ENCODE measurements at places on chromosomes 3 and 15.

GRCh38 chr3:128041344-128041743 is 10.9 kb upstream of the SEC61A1 start:
- no peak for DNase-seq

DNA sequence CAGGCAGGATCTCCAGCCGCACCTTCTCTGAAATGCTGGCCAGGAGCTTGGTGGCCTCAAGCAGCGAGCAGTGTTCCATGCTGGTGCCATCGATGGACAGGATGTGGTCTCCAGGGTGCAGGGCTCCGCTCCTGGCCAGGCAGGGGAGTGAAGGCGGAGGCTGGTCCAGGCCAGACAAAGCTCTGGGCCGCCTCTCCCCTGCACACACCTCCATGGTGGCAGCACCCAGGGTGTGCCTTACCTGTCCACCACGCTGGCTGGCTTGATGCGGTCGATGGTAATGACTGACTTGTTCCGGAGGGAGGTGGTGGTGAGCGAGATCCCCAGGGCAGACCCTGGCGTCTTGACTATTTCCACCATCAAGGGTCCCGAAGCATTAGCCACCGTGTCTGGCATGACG is 20.0 kb downstream of the GRIP2 start:
- no peak for DNase-seq

DNA sequence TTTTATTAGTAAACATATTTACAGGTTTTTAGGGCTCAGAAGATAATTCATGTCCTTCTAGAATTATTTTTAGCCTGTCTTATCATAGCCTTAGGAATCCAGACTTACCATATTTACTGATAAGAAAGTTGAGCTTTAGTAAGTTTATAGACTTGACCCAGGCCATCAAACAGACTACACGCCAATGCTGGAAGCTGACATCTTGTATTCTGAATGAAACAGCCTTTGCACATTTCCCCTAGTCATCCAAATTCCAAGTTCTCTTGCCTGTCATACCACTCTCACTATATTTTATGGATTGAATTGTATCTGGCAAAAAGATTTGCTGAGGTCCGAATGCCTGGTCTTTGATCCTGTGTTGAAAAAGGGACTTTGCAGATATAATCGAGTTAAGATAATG is 58.6 kb downstream of the DRD3 start:
- no peak for DNase-seq

- DNase-seq: no peak
Observed at GRCh38 chr3:34727700-34728099, 911.6 kb upstream of the ARPP21 start.

GRCh38 chr3:196947136-196947859 is 5.0 kb upstream of the NCBP2 start:
- DNase-seq: no peak

DNA sequence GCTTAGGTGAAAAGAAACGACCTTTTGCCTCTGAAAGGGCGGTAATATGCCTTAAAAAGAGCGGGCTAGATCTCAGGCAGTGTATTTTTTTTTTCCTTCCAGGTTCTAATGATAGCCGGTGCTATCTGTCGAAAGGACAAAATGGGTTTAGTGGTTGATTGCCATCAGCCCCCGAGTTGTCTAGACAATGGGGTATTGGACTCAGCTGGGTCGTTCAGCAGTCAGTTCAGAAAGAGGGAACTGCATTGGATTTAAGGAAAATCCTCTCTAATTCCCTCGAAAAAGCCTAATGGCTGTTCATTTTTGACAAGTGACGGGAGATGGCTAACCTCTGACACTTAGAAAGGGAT is 728 bp downstream of the EIF2B5 start:
- no peak for DNase-seq

GRCh38 chr3:179181993-179182551 is 33.9 kb downstream of the PIK3CA start:
- no peak for DNase-seq

DNA sequence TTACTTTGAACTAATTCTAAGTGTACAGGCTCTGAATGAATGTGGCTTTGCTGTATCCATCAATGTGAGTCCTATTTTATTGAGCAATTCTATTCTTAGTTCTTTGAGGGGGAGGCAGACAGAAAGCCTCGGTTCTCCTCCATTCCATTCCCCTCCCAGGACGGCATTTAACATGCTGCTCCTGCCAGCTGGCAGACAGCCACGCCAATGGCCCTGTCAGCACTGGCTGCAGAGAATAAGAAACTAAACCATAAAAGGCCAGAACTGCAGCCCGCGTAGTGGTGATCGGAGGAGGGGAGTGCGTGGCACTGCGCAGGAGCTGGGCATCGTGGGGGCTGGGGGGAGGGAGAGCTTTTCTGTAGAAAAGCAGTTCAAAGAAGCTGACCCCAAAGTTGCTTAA is 76.0 kb upstream of the HACD2 start:
- no peak for DNase-seq

DNA sequence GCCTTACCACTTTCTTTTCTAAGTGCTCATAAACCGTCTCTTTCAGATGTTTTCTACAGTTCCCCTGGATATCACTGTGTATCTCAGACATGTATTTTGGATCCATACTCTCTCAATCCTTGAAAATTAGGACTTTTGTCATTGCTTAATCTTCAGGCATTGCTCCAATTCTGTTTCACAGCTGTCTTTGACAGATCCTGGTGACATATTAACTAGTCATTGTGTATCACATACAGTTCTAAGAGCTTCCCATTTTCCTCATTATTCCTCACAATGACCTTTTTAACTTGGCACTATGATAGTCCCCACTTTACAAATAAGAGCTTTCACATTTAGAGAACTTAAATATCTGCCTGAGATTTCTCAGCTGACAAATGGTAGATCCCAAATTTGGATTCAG is 151.7 kb downstream of the CLSTN2 start:
- DNase-seq: no peak

- DNase-seq: no peak
Observed at GRCh38 chr3:170670504-170670903, 84.6 kb upstream of the SLC7A14 start.

DNA sequence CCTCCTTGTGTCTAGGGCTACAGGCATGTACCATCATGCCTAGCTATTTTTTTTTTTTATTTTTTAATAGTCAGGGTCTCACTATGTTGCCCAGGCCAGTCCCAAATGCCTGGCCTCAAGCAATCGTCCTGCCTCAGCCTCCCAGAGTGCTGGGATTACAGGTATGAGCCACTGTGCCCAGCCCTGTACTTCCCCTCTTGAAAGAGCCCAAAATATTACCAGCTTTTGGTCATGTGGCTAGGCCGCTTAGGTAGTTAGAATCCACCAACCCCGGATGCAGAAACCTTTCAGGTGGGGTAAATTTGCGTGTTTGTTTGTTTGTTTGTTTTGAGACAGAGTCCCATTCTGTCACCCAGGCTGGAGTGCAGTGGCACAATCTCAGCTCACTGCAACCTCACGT is 132.8 kb upstream of the C2CD4B start:
- DNase-seq: no peak

GRCh38 chr3:38226273-38226672 is 39.3 kb upstream of the SLC22A13 start:
- no peak for DNase-seq

DNA sequence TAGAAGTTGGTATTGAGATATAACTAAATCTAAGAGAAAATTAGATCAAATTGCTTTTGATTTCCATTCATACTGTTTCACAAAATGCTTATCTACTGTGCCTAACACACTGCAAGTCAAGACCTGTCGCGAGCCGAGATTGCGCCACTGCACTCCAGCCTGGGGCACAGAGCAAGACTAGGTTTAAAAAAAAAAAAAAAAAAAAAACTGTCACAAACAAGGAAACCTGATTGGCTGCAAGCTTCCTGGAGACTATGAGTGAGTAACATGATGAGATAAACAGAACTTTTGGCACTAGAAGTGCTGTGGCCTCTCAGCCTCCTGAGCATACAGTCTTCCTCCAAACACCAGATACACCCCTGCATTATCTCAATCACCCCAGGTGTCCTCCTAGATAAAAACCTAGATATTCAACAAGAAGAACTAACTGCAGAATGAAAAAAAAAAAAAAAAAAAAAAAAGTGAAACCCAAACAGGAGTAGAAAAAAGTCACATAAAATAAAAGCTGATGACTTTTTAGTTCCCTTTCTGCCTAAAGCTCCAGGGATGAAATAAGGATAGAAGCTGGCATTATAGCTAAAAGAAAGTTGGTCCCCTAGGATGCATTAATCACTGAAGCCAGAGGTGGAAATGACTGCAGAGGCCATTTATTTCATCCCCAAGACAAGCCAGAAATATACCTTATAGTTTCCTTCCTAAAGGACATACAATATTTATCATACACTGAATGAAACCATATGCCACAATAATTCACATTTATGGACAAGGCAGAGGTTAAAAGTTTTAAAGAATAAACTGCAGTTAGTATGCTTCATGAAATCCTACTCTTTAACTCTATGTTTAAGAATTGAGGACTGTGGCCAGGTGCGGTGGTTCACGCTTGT is 82.4 kb downstream of the P3H2 start:
- DNase-seq: no peak

- no peak for DNase-seq
Observed at GRCh38 chr3:70822669-70823068, 510.2 kb upstream of the MDFIC2 start.

GRCh38 chr3:83434880-83435587 is 1523.8 kb upstream of the CADM2 start:
- DNase-seq: no peak

DNA sequence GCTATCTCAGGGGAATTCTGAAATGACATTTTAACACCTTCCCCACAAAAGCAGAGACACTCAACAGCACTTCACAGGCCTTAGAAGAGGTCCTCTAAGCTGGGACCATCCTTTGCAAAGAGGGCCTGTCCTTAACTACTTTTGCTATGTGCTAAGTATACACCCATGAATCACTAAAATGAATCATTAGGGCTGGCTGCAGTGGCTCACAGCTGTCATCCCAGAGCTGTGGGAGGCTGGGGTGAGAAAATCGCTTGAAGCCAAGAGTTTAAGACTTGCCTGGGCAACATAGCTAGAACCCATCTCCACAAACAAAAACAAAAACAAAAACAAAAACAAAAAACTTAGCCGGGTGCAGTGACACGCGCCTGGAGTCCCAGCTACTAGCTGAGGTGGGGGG is 53.9 kb upstream of the MELTF start:
- peak; percentile 41 for DNase-seq

- DNase-seq: no peak
Observed at GRCh38 chr3:126424039-126424717, 29.5 kb downstream of the CFAP100 start.

DNA sequence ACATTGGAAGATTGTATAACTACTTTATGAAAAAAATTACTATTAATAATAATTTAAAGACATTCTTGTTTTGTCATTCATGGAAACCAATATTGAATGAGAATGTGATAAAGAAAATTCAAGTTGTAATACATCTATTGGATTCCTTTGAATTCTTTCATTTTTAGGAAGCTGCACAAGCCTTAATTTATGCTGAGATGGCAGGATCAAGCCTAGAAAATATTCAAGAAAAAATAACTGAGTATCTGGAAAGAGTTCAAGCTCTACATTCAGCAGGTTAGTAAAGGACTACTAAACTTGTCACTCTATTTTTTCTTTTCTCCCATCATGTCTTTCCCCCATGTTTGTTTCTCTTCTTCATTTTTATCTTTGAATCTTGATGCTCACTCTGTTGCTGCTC is 5.9 kb downstream of the CAPN7 start:
- no peak for DNase-seq

DNA sequence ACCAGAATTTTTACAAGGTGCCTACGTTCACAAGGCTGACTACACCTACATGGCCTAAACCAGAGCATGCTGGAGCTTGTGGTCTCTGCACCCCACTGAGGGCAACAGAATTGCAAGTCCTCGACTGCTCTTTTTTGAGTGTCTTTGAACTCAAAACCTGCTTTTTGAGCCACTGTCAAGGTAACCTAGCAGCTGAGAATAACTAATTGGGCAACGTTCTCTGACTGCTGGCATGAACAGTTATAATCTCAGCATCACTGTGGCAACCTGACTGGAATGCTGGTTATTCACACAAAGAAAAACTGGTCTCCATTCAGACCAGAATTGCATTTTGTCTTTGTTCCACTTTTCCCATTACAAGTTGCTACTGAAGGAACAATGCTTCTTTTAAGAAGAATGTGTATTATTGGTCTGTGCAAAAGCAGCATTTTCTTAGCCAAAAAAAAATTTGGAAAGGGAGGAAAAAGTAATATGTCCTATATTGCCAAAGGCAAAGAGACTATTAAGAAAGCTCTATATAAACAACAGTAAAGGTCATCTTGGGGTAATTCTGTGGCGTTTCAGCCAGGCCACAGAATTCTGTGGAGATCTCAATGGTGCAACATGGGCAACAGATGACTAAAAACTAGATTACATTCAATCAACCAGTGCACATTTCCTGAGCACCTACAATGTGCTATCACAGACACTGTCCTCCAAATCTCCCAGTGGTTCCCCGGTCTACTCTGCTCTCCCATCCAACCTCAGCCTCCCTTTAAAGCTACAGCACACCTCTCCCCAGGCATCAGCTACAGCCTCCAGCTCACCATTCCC is 76.8 kb downstream of the TNIK start:
- DNase-seq: no peak

GRCh38 chr3:40487172-40487571 is 10.2 kb downstream of the ZNF619 start:
- DNase-seq: no peak

- no peak for DNase-seq
Observed at GRCh38 chr3:26105261-26105660, 315.4 kb downstream of the OXSM start.

DNA sequence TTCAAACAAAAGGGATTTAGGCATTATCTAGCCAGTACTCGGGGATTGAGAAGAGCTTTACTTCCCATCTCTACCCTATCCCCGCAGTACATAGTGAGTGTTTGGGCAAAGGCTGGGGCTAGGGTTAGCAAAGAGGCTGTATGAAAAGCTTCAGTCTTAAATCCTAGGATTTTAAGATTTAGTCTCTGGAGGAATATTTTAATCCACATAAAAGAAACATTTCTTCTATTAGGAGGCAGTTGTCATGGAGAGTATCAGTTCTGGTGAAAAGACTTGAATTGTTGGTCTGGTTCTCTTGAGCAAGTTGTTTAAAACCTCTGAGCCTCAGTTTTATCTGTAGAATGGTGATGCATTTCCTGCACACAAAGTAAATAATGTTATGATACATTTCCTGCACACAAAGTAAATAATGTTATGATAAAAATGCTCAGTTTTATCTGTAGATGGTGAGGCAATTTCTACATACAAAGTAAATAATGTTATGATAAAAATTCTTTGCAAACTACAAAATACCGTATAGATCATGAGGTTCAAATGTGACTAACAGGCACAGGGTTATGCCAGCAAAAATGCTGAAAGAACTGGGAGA is 53.9 kb upstream of the ZBED2 start:
- DNase-seq: no peak

- DNase-seq: no peak
Observed at GRCh38 chr15:84552896-84553295, 47.9 kb upstream of the ZSCAN2 start.
